Stimulated activated naive CD8-positive, alpha-beta T cell treated with anti-CD3 and anti-CD28 coated beads, Interleukin-15, Interleukin-2, amounts not matched to agents 100 U/mL and 50 U/mL, for 24 hours (primary cell): ENCODE measurements at places on chromosomes 3 and 15.

DNA sequence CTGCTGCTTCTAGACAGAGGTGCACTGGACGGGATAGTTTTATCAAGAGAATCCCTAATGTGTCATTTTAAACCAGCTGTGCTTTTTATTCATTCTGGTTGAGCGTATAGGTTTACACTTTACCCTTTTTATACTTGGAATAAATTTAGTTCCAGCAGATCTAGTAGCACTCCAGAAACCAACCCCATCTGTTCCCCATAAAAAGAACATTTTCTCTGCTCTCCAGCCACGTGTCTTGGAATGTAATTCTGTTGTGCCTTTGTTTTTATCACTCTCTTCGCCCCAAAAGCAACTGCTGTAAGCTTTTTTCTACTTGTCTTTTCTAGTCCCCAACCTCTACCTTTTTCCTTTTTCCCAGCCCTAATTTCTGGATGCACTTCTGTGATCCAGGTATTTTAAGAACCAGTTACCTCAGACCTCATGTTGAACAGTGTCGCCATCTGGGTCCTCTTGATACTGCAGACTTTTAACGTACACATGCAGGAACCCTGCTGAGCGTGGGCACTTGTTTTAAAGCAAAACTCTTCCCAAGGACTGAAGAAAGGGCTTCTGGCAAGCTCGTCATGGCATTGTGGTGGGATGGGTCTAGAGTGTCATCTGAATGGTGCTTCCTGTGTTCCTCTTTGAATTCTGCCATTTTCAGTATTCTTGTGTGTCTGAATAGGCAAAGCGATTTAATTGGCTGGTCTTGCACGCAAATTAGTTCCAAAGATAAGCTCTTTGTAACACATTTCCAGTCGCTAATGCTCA lies 5.7 kb upstream of the EXOG start:
- DNase-seq = no peak

DNA sequence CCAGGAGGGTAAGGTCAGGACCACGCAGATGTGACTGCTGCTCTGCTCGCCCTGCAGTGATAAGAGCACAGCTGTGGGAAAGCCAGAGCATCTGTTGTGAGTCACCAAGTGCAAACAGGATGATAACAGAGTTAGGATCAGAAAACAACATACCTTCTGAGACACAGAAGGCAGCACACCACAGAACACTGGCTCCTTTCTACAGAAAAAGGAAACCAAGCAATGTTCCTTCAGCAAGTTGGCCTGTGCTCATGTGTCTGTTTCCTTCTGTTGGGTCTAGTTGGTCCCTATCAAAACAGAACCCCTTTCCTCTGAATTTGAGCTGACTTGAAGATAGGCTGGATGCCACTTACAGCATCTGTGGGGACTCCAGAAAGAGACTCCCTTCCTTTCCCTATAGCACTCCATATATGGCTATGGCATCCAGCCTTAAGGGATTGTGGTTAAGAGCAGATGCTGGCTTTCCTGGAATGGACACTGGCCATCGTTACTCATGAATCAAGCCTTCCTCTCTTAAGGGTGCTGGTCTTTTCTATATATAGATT lies 440.7 kb upstream of the THBS1 start:
- no peak for DNase-seq

DNA sequence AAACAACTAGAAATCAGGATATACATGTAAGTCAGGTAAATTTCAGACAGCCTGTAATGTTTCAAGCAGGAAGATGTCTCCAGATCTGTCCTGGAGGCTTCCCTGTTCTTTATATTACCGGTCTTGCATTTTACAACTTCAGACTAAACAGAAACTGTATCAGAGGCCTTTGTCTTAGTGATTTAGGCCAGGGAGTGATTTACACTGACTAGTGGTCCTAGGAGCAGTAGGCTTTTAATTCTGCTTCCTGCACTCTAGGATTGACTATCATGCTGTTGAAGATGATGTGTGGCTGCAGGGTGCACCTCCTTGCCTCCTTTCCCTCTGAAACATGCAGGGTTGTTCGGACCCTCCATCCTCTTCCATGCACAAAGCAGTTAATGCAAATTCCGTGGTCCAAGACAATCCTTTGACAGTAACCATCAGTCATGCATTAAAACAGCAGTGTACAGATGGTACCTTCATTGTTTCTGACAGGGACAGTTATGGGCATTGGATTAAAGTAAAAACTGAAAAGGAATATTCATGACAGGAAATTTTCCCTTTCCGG lies 27.6 kb downstream of the CHRNA7 start:
- no peak for DNase-seq

- DNase-seq = peak; percentile 35
These were observed 507 bp upstream of the GOLIM4 start for GRCh38 chr3:168096210-168096652.

- DNase-seq = no peak
These were observed 5.2 kb downstream of the MEIS2 start for GRCh38 chr15:37094915-37095711.
